Urothelium cell line (cell line): ENCODE measurements at places on chromosomes 1 and 21.

DNA sequence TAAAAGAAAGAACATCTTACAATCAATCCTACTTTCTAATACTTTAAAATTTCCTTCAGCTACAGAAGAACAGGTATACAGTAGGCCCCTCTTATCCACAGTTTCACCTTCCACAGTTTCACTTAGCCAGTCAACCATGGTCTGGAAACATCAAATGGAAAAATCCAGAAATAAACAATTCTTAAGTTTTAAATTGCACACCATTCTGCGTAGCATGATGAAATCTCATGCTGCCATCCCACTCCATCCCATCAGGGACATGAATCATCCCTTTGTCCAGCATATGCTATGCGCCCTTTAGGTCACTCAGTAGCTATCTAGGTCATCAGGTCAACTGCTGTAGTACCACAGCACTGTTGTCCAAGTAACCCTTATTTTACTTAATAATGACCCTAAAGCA lies 67.7 kb downstream of the HSF2BP start:
- no peak for DNase-seq

- DNase-seq: no peak
These were observed 5.8 kb upstream of the LEFTY2 start for GRCh38 chr1:225946803-225947202.

GRCh38 chr1:203985676-203986075 lies 87.2 kb upstream of the SOX13 start:
- no peak for DNase-seq

DNA sequence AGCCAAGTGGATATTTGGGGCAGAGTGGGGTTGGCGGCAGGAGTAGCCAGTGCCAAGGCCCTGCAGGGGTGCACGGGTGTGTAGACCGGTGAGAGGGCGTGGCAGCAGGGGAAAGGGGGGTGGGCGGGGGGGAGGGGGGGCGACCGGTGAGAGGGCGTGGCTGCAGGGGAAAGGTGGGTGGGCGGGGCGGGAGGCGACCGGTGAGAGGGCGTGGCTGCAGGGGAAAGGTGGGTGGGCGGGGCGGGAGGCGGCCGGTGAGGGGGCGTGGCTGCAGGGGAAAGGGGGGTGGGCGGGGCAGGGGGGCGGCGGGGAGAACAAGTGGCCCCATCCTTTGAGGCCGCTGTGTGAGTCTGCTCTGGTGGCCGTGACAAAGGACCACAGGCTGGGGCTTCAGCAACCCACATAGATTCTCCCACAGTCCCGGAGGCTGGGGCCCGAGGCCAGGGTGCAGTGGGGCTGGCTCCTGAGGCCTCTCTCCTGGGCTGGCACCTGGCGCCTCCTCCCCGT lies 25.8 kb downstream of the RRP1 start:
- no peak for DNase-seq

- DNase-seq: no peak
These were observed 25.6 kb downstream of the NPHP4 start for GRCh38 chr1:5966543-5967205.

DNA sequence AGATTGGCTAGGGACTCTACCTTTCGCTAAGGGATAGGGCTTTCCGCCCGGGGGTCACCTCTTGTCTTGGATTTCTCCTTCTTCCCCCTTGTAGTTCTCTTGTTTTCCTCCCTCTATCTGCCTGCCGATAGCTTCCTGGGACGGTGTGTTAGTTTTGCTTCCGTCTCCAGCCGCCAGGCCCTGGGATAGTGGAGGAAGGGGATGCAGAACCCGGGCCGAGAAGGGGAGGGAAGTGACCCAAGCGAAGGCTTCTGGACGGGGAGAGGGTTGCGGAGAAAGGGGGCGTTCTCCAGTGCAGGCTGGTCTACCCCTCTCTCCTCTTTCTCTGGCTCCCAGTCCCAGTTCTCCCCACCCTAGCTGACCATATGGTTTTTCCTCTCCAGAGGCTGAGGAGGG lies 871 bp downstream of the TUFT1 start:
- peak; percentile 17 for DNase-seq

DNA sequence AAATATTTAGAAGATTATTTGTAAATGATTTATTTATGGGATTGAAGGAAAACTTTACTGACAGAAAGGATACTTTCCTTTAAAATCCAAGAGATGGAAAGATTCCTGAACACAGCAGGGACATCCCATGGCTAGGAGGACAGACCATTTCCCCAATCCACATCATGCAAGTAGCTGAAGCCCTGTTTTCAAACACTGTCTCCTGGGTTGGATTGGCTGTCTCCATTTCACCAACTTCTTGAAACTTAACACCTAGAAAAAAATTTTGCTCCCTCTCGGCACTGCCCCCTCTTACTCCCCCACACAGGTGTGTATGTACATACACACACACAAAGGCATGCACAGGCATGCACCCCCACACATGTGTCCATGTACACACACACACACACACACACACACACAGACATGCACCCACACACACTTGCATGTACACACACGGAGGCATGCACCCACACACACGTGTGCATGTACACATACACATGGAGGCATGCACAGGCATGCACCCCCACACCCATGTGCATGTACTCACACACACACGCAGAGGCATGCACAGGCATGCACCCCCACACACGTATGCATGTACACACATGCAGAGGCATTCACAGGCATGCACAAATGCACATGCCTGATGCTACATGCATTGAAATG lies 320.0 kb downstream of the CHRM3 start:
- no peak for DNase-seq

GRCh38 chr21:34511787-34512455 lies at the start of gene KCNE1:
TSS of gene KCNE1 (minus strand) at chr21:34512210. CDS start at chr21:34449634, 62,576 bp downstream.
- DNase-seq: no peak

- DNase-seq: no peak
These were observed 29.0 kb upstream of the PPM1J start for GRCh38 chr1:112744009-112744578.

- no peak for DNase-seq
These were observed 42.2 kb downstream of the ATP1B1 start for GRCh38 chr1:169148472-169149252.

GRCh38 chr1:229339086-229339485 lies 3.8 kb downstream of the CCSAP start:
- no peak for DNase-seq

DNA sequence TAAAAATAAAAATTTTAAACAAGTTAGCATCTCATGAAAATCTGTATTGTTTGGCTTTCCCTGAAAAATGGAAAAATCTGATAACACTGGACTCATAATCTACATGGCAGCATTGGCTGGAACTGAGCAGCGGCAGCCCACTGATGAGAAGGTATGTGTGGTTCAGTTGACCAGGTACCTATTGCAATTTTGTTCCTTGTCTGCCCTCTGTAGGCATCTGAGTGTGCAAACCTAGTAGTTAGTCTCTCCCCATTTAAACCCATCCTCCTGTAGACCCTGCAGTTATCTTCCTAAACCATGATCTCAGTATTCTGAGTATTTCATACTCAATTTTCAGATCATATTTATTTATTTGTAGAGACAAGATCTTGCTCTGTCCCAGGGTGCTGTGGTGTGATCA lies 59.4 kb upstream of the SERBP1 start:
- no peak for DNase-seq

GRCh38 chr1:48026701-48027532 lies 29.7 kb upstream of the TRABD2B start:
- DNase-seq: no peak

DNA sequence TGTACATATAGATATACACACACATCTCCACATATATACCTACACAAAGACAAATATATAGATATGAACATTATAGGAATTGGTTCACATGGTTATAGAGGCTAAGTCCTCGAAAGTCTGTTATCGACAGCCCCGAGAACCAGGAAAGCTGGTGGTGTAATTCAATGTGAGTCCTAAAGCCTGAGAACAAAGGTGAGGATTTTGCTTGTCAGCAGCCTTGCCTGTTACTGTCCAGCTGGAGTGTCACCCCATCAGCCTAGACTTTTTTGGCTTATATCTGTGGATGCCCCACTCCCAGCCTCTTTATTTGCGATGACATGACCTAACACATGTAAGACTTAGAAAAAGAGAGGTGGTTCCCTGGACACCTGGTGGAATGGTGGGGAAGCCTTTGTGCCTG lies 97.0 kb downstream of the GIPC2 start:
- no peak for DNase-seq

DNA sequence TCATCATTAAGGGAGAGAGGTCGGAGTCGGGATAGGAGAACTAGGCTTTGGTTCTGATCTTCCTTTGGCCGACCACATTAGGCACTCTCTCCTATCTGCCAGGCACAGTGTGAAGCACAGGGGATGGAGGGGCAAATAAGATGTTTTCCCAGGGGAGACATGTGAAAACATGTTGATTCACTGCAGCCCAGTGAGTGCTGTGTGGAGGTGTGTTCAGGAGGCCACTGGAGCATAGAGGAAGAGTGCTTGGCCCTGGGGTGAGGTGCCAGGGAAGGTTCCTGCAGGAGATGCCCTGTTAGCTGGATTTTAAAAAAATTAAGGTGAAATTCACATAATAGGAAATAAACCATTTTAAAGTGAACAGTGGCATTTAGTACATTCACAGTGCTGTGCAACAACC lies 3.7 kb downstream of the VANGL2 start:
- DNase-seq: no peak

DNA sequence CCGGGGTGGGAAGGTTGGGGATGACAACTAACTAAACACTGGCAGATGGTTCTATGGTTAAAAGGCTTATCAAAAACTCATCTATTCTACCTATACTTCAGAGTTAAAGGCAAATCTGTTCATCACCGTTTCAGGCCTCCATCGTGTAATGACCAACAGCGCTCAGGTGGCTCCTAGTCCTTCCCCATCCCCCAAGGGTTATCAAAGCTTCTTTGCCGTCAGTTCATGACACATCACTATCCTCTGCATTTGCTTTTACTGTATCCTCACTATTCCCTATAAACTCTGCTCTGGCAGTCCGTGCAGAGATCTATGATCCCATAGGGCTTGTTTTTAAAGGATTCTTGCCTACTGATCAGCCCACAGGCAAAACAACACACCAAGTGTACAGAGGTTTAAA lies 8.2 kb downstream of the HMGN1 start:
- DNase-seq: no peak

DNA sequence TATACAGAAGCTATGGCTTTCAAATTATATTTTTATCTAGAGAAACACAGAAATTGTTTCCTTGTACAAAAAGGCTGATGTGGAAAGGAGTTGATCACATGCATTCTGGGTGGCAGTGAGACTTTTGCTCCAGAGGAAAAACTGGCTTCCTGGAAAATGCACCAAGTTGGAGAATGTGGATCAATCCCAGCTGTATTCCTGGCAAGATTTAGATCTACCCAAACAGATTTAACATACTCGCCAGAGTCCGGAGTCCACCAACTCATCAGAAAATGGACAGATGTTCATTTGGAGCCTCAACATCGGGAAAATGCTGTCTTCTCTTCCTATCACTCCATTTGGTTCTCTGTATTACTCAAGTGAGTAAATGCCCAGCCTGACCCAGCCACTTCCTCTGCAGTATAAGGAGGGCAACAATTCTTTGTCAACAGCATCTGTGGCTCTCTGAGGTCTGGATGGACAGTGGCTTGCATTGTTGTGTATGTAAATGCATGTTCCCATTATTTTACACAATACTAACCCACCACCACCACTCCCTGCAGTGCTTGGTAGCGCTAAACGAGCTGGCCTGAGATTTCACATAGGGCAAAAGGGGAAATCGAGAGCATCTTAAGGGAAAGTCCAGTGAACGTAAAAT lies 226.2 kb upstream of the IRF2BP2 start:
- DNase-seq: no peak

DNA sequence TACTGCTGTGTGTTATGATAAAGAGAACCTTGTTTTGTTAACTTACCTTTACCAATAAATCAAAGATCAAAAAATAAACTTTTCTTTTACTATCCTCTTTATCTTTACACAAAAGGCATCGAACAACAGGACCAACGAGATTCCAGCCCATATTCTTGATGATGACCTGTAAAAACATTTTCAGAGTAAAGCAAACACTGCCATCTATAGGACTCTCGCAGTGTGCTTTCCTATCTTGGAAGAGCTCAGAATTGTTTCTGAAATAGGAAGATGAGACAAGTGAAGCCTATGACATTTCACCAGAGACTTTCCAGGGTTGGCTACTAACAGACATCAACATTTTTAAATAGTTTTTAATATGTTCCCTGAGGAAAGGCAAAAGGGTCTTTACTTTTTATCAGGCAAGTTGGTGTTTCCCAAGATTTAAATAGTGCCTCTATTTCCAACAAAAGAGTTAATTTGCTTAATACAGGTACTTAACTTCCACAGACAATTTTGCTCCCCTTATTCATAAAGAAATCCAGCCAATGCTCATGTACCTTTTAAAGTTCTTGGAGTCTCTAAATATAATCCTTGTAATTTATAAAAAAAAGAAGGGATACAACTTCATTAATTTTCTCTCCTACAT lies 7.3 kb downstream of the GLMN start:
- peak; percentile 27 for DNase-seq

DNA sequence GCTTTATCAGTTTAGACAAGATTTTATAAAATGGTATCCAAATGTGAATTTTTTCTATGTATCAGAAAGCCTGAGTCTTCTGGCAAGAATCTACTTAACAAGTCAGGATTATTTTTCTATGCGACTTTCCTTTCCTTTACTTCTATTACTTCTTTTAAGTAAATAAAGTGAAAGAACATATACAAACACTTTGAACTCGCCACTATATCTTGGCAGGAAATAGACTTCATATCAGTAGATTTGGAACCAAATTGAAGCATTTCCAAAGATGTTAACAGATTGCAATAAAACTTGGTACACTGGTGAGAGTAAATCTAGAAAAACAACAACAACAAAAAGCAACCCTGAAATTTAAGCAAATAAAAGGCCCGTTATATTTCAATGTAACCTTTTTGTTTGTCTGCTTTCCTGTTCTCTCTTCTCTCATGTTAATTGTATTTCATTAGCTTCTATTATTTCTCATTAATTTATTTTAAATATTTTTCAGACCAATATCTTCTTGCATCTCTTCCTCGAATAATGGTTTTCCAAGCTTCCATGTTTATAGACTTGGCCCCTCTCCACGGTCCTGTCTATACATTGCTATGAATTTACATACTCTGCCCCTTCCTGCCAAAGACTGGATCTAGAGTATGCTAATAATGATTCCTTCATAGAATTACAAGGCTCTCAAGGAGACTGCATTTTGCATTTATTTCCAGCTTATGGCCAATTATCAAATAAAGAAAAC lies 843.6 kb downstream of the ADGRL2 start:
- no peak for DNase-seq

- peak; percentile 69 for DNase-seq
These were observed 355.7 kb downstream of the LTN1 start for GRCh38 chr21:28636752-28637691.

DNA sequence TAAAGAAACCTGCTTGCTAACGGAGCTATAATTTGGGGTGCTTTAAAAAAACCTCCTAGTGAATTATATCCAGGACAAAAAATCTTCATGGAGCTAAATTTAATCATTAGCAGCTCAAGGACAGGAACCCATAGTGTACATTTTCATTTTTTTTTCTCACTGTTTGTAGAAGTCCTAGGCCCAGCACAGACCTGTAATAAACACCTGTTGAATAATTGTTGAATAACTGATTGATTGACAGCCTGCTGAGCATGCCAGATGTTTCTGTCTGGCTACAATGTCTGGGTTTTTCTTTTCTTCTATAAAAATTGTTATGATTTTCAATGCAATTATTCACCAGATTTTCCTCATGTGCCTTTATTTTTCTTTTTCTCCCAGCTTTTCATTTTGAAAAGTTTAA lies 10.9 kb upstream of the GALNT2 start:
- DNase-seq: no peak

- DNase-seq: no peak
These were observed 422.9 kb upstream of the BEND5 start for GRCh38 chr1:49199564-49199963.

GRCh38 chr1:31869449-31869848 lies 53.6 kb upstream of the SPOCD1 start:
- DNase-seq: no peak

GRCh38 chr1:237542525-237543418 lies 347.9 kb downstream of the ZP4 start:
- peak; percentile 23 for DNase-seq
